ENCODE measurements at places on chromosomes 4 and X.
A peak's percentile ranks its signal among the peaks of the same experiment; 100 is the strongest.

DNA sequence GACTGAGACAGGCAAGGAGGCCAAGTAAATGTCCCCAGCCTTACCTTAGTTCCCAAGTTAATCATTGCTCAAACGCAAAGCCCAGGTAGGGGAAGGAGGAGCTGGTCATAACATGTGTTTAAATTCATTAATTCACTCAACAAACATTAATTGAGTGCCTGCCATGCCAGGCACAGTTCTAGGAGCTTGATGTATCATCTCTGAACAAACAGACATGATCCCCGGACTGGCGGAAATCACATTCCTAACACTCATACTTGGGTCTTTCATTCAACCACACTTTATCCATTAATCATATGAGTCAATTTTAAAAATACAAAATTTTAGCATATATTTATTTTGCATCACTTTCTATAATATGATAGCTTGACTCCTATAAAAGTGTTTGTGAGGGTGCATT is 335.3 kb upstream of the NOCT start:
- DNase-seq = no peak

DNA sequence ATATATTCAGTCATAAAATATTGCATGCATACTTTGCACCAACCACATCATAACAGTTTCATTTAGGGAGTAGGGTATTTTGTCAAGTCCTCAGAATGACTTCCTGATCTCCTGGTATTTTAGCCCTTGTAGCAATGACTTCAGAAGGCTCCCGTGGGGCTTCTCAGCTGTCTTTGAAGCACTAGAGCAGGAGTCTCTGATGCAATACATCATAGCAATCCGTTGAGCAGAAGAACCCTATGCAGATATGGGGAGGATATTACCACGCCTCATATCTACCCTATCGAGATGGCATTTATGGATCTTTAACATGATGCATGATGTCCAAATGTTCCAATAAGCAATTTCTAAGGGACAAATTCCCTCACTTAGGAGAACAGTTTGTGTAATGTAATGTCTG is 373.7 kb upstream of the FTHL17 start:
- DNase-seq = no peak

GRCh38 chrX:137425986-137426385 is 139.9 kb upstream of the ZIC3 start:
- no peak for DNase-seq

DNA sequence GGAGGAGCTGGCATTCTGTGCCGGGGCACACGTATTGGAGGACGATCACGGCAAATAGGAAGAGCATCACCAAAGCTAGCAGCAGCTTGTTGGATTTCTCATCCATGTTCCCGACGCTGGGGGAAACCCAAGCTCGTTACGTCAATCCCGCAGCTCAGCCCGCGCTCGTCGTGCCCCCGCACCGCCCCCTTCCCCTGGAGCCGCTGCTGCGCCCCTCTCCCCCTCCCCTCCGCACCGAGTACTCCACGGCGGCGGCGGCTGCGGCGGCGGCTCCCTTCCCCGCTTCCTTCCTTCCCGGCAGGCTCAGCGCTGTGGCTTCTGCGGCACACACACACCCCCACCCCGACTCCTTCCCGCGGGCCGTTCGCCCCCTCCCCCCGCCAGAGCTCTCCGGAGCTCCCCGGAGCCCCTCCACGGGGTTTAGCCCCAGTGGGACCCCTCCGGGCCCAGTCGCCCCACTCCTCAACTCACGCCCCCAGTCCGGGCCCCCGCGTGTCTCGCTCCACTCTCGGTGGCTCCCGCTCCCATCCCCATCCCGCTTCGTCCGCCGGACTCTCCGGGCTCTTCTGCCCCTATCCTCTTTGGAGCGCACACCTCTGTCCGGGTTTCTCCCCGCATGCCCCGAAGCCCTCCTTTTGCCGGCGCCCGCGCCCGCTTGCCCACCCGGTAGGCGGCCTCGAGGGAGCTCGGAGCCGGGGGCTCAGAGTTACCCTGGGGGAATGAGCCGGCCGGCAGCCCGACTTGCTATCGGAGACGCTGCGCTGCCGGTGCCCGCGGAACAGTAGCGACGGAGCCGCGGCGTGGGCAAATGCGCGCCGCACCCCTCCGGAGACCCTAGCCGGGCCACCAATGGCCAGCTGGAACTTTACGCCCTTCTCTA is 978 bp downstream of the HS6ST2 start:
- DNase-seq = no peak

DNA sequence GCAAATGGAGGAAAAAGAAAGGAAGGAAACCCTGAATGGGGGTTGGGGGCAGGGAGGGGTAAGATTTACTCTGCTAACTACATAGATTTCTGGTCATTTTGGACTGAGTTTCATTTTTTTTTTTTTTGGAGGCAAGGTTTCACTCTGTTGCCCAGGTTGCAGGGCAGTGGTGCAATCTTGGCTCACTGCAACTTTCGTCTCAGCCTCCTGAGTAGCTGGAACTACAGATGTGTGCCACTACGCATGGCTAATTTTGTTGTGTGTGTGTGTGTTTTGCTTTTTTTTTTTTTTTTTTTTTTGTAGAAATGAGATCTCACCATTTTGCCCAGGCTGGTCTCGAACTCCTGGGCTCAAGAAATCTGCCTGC is 223.5 kb downstream of the APBB2 start:
- no peak for DNase-seq

DNA sequence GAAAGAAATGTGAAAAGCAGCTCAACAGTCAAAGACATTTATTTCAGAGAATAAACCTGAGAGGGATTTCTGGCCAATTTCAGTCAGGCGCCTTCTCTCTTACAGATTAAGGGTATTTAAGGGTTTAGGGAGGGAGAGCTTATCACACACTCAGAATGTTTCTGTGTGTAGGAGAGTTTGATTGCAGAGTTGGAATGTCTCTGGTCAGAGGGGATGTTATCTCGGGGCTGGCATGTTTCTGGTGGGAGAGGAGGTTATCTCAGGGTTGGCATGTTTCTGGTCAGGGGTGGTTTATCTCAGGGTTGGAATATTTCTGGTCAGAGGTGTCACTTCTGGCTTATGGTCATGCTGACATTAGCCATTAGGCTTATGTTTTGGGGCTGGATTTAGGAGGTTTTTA is 1920.5 kb upstream of the PCDH7 start:
- peak; percentile 87 for DNase-seq

DNA sequence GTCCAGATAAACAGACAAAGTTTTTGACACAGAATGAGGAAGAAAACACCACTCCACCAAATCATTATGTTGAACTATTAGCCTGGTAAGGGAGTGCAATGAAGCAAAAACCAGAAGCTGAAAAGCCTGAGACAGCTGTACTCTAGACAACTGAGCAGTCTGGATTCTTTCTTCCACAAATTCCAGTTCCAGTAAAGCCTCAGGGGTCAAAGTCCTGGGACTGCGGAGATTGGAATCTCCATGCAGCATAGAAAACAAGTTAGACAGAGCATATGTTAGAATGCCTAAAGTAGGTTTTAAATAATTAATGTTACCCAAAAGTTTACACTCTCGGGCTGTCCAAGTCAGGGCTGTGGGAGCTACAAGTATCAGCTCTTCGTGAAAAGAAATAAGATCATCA is 263.2 kb downstream of the TECRL start:
- DNase-seq = no peak

DNA sequence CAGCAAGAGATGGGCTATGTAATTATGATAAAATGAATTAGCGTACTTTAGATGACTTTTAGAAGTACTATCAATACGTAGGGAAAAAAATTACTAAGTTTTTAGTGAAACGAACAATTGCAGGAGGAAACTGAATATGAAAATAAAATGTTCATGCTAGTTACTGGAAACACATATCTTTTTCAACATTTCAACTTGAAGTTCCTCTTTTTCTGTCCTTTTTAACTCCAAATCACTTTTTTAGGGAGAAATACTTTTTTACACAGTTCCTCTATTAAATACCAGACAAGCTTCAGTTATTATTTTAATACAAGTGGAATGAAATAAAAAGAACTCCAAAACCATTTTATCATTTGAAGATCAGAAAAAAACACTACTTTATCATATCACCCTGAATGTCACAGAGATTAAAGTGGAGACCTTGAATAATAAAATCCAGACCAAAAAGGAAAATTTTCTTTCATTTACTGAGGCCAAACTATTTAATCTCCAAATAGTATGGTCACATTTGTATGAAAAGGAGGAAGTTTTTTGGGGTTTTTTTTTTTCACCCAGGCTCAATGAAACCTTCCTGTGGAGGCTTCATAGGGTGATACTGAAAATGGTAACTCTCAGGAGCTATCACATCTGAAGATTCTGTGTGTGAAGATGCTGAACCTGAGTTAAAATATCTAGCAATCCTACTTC is 306.2 kb downstream of the INPP4B start:
- peak; percentile 74 for DNase-seq

GRCh38 chr4:157043131-157043530 is 32.8 kb upstream of the GLRB start:
- DNase-seq = peak; percentile 92

DNA sequence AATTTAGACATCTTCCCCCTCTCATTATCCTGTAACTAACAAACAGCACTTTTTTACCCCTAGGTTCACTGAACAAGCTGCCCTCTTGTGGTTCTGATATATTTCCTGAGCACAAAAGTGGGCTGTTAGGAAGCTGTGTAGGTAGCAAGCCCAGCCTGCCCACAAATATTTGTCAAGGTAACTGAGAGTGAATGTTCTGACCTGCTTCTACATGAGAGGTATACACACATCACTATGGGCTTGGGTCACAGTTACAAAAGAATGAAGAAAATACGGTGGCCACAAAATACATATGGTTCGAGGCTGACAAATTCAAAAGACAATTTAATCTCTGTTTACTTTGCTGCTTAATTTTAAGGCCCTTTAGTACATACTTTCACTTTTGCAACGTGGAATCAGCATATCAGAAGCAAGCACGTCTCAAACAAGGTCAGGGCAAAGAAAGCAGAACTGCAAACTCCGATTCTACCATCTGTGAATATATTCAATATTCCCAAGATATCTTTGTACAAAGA is 78.7 kb downstream of the RBM47 start:
- peak; percentile 87 for DNase-seq

DNA sequence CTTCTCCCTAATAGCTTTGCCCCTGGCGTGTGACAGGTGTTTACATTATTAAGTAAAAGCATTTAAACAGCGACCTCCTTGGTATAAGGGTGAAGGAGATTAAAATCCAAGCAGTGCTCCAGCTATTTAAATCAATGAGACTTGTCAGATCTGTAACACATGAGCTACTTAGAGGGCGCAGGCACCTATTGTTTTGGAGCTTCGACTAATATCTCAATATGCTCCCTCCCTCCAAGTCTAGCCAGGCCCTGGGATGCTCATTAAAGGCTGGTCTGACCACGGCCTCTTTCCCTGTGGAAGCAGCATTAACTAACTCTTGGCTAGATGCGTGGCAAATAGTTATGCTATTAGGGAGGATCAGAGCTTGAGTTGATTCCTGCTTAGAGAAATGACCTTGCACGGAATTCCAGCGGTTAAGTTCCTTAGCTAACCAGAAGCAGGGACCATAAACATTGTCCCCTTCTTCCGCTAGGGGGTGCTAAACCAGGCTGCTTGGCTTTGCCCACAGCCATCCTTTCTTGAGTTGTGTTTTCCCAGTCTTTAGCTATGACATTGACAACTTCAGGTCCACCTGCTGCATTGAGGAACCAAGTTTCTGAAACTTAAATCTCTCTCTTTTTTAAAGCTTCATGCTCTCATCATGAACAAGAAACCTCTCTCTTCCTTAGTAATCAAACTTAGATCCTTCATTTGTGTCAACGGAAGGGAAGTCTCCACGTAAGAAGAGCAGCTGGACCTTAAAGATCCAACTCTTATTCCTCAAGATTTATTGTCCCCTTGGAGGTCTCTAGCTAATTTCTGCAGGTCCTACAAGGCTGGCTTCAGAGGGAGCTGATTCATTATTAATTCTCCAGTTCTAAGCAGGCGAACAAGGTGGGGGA is 80.7 kb upstream of the IGFBP7 start:
- peak; percentile 59 for DNase-seq

- peak; percentile 36 for DNase-seq
These were observed 587.5 kb upstream of the MAGEB2 start for GRCh38 chrX:29627833-29628232.

GRCh38 chr4:140753329-140753728 is 2.9 kb downstream of the TBC1D9 start:
- DNase-seq = no peak

DNA sequence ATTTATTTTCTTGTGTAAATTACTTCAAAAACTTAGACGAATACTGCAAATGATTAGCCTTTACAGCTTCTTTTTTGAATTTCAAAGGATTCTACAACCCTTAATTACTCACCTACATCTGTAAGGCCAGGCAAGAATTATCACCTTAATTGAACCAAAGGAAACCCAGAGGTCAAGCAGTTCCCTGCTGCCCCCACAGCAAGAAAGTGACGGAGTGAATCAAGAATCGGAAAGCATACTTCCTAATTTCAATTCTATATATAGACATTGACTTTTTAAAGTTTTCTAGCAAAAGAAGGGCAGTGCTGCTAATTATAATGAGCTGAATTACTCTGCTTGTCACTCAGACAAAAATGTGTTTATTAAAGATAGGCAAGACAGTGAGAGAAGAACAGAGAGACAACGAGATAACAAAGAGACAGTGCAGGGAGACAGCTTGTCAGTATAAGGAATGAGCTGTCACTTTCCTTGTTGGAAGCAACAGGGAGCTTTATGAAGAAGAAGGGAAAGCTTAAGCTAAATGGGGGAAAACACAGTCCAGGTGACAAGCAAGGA is 47.5 kb upstream of the SPANXN4 start:
- peak; percentile 70 for DNase-seq

DNA sequence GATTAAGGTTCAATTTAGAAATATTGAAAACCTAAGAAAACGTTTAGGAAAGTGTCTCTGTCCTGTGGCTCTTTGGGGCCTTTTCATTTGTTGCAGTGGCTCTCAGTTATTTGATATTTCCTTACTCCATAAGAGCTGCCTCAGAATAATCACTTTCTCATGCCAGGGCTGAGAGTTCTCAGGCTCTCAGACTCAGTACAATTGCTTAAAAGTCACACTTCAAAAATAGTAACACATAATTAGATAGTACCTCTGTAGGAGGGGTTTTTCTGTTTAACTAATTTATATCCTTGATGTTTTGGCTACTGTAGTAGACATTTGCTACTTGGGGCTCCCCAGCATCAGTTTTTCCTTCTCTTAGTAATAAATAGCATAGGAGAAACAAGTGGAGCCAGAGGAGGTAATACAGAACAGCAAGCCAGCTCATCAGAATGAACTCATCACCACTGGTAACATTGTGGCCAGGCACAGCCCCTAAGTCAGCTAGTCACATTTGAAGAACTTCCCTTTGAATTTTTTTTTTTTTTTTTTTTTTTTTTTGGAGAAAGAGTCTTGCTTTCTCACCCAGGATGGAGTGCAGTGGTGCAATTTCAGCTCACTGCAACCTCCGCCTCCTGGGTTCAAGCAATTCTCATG is 8.0 kb upstream of the HNRNPD start:
- no peak for DNase-seq

DNA sequence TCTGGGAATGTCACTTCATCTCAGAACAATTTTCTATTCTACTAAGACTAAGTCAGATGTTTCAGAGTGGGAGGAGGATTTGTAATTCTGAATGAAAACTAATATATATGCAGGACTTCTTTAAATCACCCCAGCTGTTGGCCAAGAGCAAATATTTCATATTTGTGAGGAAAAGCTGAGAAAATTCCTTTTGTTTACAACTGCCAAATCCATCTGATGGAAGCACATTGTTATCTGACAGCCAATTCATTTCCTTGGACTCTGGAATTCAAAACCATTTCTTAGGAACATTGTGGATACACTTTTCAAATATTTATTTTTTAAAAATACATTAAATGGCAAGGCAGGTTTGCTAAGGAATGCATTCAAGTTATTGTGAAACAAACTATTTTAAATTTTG is 8.0 kb downstream of the SLIT2 start:
- no peak for DNase-seq

All from OCI-M1 (cell line).